ENCODE measurements at places on chromosomes 4 and X.
A peak's percentile ranks its signal among the peaks of the same experiment; 100 is the strongest.

DNA sequence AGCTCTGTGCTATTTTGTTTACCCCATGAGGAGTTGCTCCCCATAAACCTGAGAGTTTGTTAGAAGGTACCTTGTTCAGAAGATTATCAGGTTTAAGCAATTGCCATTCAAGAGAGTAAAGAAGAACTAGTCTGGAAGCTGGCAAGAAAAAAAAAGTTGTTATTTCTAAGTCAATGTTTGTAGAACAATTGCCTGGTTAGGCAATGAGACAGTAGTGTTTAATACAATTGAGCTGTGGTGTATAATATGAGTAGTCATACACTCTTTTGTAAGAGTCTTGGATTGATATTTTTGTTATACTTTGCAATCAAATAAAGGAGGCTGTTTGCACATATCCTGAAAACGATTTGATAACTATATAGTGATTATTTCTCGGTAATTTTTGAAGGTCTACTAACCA is 44.7 kb downstream of the GALNT7 start:
- no peak for DNase-seq

DNA sequence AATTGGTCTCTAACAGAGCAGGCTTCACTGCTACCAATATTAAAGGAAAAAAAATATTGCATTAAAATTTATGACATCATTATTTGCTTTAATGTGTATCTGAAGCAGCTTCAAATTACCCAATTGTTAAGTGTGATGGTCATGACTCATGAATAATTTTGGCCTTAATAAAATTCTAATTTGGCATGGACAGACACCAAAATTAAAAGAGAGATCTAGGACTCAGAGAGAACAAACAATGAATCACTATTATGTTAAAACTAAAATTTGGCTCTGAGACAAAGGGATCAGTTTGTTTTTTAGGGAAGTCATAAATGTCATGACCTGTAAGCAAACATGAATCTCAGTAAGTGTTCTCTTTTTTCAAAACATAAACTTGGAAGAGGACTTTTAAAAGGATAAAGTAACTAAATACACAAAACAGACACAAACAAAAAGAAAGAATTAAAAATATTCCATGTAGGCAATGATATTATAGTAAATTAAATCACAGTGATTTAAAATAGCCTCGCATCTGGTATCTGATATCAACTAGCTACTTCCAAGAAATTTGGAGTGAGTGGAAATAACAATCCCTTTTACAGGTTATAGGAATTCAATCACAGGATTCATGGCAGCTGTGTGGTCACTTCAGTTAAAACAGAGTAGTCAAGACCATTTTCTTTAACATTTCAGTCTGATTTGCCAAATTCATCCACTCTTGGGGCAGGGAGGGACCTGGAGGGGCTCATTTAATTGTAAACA is 11.6 kb downstream of the VEGFC start:
- no peak for DNase-seq

- no peak for DNase-seq
These were observed 35.7 kb upstream of the CDS1 start for GRCh38 chr4:84547211-84547610.

DNA sequence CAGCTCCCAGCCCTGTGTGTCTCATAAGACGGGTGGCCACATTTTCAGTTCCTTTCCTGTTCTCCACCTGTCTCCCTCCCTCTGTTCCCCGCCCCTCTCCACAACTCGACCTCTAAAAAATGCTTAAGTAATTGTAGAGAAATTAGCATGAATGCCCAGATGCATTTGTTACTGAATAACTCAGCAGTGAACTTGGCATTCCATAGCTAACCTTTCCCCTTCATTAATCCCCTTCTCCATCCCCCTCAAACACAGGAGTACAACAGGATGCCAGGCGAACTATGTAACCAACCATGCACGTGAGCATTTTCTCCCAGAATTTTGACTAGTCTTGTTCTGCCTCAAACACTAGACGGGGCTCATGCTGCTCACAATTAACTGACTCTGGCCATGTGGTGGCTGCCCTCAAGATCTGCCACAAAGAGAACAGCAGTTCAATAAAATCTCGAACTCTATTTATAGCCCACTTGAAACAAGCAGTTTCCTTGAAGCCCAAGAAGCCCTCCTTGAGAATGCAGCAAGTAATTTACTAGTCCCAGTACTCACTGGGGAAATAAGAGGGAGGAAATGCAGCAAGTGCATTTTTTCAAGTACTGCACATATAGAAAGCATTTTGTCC is 351.2 kb downstream of the ARHGAP24 start:
- DNase-seq: no peak

DNA sequence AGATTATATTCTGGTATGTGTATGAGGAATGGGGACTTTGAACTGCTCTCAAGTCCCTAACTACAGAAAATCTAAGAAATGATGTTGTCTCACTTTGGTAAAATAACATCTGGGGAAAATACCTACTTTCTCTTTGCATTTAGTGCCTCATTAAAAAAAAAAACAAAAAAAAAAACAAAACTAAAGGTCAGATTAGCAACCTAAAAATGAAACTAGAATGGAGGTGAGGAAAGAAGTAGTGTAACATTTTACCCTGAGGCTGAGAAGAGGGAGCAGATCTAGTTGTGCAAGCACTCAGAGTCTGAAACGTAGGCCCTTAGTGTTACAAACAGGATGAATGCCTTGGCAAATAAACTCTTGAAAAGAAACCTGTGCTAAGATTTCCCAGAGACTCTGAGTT is 56.0 kb downstream of the VGLL1 start:
- no peak for DNase-seq

DNA sequence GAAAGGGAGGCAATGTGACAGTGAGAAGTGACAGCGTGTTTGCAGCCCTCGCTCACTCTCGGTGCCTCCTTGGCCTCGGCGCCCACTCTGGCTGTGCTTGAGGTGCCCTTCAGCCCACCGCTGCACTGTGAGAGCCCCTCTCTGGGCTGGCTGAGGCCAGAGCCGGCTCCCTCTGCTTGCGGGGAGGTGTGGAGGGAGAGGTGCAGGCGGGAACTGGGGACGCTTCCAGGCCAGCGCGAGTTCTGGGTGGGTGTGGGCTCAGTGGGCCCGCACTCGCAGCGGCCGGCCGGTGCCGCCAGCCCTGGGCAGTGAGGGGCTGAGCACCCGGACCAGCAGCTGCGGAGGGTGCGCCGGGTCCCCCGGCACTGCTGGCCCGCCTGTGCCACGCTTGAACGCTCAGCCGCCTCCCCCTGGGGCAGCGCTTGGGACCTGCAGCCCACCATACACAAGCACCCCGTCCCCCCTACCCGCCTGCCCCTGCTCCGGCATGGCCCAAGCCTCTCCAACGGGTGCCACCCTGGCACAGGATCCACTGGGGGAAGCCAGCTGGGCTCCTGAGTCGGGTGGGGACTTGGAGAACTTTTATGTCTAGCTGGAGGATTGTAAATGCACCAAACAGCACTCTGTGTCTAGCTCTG is 1142.8 kb upstream of the INTU start:
- no peak for DNase-seq

GRCh38 chr4:39543034-39543433 is 15.8 kb upstream of the UGDH start:
- no peak for DNase-seq

DNA sequence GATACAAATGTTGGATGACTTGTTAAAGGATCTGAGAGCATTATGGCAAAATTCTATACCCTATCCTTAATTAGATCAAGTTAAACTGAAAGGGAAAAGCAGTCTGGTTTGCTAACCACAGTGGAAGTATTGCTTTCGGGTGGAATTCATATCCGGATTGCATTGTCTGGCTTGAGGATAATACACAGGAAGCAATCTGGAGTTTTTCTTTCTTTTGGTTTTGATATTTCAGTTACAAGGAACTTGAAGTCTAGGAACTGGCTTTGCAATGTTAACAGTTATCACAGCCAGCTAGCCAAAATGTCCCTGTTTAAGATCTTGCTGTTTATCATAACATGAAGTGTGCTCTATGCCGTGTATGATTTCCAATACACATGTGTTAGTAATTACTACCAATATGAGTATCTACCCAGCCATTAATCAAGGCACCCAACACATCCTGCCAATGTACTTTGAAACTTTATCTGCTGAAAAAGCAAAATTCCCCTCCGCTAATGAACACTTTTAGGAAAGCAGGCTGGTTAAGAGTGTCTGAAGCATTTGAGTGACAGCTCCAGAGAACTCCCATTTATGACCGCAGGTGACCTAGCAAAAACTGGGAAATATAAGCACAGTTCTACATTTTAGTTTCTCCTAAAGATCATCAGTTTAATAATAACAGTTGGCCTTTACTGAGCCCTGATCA is 146.4 kb downstream of the PALLD start:
- no peak for DNase-seq

DNA sequence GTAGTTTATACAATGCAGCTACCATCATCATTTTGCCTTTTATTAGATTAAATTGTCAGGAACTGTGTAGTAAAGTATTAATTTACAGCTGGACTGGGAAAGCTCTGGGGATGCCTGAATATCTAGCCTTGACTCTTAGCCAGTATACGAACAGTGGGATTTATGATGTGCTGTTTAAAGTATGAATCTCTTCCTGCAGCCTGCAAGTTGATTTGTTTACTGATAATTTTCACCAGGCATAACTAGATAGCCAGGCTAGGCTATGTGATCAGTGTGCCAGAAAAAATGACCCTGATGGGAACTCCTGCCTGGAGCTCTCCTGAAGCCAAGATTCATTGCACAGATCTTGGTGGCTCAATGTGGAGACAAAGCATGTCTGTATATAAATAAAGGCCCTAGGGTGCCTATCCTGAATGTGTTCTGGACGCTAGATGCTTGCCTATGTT is 119.2 kb downstream of the SCLT1 start:
- DNase-seq: no peak

DNA sequence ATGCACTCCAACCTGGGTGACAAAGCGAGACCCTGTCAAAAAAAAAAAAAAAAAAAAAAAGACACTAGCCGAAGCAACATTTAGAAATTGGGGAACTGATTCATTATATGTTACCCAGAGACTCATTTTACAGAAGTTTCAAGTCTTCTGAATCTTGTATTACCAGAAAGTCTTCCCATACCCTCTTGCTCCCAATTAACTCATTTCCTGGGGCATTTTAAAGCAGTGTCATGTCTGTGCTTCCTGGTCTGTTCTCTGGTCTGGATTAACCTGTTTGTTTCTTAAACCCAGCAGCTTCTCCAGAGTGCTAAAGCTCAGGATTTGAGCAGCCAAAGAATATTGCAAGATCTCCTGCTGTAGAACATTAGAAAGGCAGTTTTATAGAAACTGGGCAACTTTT is 43.7 kb downstream of the FRMPD3 start:
- DNase-seq: no peak

- DNase-seq: no peak
These were observed 357.8 kb downstream of the TLL1 start for GRCh38 chr4:166230841-166231240.

GRCh38 chrX:134998246-134998645 is 7.5 kb downstream of the SMIM10 start:
- DNase-seq: no peak

DNA sequence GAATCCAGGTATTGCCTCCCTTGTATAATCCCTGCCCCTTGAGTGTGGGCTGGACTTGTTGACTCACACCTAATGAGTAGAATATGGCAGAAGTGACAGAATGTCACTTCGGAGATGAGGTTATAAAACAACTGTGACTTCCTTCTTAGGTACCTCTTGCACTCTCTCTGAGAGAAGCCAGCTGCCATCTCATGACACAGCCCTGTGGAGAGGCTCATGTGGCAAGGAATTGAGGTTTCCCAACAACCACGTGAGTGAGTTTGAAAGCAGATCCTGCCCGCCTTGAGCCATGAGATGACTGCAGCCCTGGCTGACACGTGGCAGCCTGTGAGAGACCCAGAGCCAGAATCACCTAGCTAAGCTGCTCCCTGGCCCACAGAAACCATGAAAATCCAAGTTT is 13.5 kb downstream of the ASB11 start:
- no peak for DNase-seq

- DNase-seq: peak; percentile 62
These were observed 1.0 kb downstream of the SCD5 start for GRCh38 chr4:82797405-82798111.

DNA sequence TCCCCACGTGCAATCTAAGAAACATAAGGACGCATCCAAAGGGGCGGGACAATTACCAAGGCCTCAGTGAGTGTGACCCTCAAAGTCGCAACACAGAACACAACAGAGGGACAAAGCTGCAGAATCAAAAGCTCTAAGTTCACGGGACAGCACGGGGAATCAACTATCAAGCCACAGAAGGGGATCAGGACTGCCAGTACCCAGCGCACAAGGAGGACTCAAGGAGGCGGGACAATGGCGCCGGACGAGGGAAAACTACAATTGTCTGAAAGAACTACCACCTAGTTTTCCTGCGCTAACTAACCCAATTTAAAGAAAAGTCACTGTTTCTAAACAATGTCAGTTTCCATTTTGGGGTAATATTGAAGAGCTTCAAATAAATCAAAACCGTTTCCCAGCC is 1.3 kb downstream of the FAM53A start:
- no peak for DNase-seq

DNA sequence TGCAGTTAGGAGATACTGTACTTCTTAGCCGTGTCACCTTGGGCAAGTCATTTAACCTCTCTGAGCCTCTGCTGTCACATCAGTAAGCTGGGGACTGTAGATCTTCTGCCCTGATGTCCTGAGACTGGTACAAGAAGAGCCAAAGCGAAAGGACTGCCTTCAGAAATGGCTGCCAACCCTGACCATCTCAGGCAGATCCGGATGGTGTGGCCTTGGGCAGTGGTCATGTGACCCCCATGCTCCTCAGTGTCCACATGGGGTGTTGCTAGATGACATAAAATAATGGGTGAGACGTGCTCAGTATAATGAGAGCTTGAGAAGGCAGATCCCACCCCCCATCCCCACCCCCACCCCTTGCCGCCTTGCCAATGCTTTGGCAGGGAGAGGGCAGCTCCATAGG is 60.4 kb upstream of the MTM1 start:
- DNase-seq: no peak

Measured in mesothelial cell of epicardium (in vitro differentiated cells).